ENCODE measurements at places on chromosomes 6 and 20. TPM values are rescaled to one million over a fixed set of nuclear protein-coding genes. Genes with fewer than 3 reads are reported as not detected.

Gene PDCD2
- total RNA-seq, result 85.3 TPM

Gene PRSS35
- total RNA-seq, result not detected

Gene TNFRSF21
- 16.0 TPM for total RNA-seq

Gene HAO1
- total RNA-seq, result not detected

Gene PSORS1C2
- total RNA-seq, result not detected

Gene CYP21A2
- not detected for total RNA-seq

Gene GTSF1L
- 0.32 TPM for total RNA-seq

Gene SOX18
- total RNA-seq, result 24.4 TPM

Gene MEI4
- not detected for total RNA-seq

Gene LBP
- not detected for total RNA-seq

Gene GSTA3
- not detected for total RNA-seq

Gene ID4
- not detected for total RNA-seq

Gene LAMP5
- under 0.01 TPM for total RNA-seq

Gene BHLHE23
- total RNA-seq, result not detected

Gene L3MBTL1
- total RNA-seq, result 9.3 TPM

Gene ROS1
- not detected for total RNA-seq

Gene HMGCLL1
- total RNA-seq, result not detected

Gene TBXT
- not detected for total RNA-seq

Gene RIMS4
- not detected for total RNA-seq

Gene GFRAL
- total RNA-seq, result not detected

Gene SCRT2
- total RNA-seq, result not detected

Gene ETV7
- 1.4 TPM for total RNA-seq

Gene C6orf52
- total RNA-seq, result 1.1 TPM

All from epithelial cell of umbilical artery (primary cell).